ENCODE measurements at places on chromosomes 1 and 21.

- no peak for DNase-seq
Measured at GRCh38 chr1:3037281-3038040, 16.2 kb downstream of the ACTRT2 start.

- no peak for DNase-seq
Measured at GRCh38 chr1:178275553-178275952, 181.6 kb downstream of the RASAL2 start.

GRCh38 chr1:10852018-10852417 is 55.6 kb upstream of the CASZ1 start:
- no peak for DNase-seq

- peak; percentile 99 for DNase-seq
Measured at GRCh38 chr1:229203030-229203751, 67.7 kb upstream of the RAB4A start.

GRCh38 chr21:25625036-25625435 is 14.0 kb upstream of the JAM2 start:
- DNase-seq, result no peak
